ENCODE measurements at places on chromosomes 12 and 14. TPM values are rescaled to one million over a fixed set of nuclear protein-coding genes. Genes with fewer than 3 reads are reported as not detected.

The TBX5 gene
- not detected for total RNA-seq

The ACVR1B gene
- 17.7 TPM for total RNA-seq

The KERA gene
- not detected for total RNA-seq

The NFATC4 gene
- total RNA-seq, result 38.2 TPM

The CCND2 gene
- total RNA-seq, result 213 TPM

The DCD gene
- total RNA-seq, result not detected

The ATN1 gene
- 263 TPM for total RNA-seq

The PTGDR gene
- total RNA-seq, result 1.7 TPM

The SLC10A1 gene
- not detected for total RNA-seq

GRCh38 chr12:21265932-21266331 is 68.8 kb downstream of the SLCO1A2 start:
- DNase-seq, result no peak

DNA sequence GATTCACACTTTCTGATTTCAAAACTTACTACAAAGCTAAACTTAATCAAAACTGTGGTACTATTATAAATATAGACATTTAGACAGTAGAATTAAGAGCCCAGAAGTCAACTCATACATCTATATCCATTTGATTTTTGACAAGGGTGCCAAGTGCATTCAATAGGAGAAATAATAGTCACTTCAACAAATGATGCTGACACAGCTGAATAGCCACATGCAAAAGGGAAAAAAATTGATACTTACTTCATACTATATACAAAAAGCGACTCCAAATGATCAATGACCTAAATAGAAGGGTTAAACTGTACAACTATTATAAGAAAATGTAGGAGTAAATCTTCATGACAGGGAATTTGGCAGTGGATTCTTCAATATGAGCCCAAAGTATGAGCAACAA is 40.7 kb upstream of the SYT10 start:
- DNase-seq, result no peak

GRCh38 chr12:121558956-121559355 is 21.9 kb downstream of the KDM2B start:
- DNase-seq, result no peak

- DNase-seq, result no peak
Measured at GRCh38 chr12:116336542-116337065, 59.1 kb upstream of the MED13L start.

- DNase-seq, result no peak
Measured at GRCh38 chr14:104344818-104345620, 206.6 kb downstream of the KIF26A start.

DNA sequence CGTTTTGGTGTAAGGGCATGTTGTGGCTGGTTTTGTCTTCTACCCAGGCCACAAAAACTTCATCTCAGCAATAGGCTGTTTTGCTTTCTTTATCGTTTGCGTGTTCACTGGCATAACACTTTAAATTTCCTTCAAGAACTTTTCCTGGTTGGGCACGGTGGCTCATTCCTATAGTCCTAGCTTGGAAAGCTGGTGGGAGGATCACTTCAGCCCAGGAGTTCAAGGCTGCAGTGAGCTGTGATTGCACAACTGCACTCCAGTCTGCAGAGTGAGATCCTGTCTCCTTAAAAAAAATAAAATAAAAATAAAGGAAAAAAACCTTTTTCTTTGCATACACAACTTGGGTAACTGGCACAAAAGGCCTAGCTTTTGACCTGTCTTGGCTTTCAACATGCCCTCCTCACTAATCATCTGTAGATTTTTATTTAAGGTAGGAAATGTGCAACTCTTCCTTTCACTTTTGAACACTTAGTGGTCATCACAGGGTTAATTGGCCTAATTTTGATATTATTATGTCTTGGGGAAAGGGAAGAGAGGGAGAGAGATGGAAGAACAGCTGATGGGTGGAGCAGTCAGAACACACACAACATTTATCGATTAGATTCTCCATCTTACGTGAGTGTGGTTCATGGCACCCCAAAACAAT is 78.9 kb upstream of the PSMA6 start:
- peak; percentile 40 for DNase-seq

DNA sequence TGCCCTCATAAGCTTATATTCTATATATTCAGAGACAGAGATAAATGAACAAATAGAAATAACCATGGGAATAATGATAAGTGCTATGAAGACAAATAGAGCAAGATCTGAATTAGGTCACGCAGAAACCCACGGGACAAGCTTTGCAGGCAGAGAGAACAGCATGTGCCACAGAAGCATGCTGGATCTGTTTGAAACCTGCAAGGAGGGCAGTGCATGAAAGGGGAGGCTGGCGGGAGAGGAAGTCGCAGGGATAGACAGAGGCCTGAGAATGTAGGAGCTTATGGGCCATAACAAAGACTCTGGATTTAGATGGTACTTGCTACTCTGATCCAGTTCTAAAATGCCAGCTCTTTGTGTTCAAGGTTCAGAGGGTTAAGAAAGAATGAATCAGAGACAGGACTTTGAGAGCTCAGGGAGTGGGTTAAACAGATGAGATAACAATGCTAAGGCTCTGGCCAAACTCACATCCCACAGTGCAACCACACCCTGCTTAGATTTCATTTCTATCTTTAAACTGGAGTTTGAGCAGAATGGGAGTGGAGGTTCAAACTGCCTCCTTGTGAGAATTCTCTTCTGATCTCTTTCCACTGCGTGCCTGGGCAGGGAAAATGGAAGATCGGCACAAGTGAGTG is 49.2 kb upstream of the PPP1R12A start:
- no peak for DNase-seq

GRCh38 chr12:56490360-56490759 is 2.4 kb upstream of the GLS2 start:
- no peak for DNase-seq

DNA sequence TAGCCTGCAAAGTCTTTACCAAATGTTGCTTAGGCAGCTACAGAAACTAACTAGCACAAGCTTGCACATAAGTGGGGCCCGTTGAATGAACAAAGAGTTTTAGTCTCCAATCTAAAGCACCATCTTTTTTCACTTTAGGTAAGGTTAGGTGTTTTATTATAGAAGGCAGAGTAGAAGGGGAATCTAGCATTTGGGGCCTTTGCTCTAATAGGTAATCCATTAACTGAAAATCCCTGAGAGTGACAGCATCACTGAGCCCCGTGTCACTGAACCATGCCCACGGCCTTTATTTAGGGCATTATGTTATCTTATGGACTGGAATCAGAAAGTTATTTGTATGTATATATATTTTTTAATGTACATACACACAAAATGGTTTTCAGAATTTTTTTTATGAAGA is 25.1 kb downstream of the CPNE8 start:
- DNase-seq, result no peak

- DNase-seq, result no peak
Measured at GRCh38 chr12:57518176-57518919, 2.0 kb downstream of the DDIT3 start.

- DNase-seq, result no peak
Measured at GRCh38 chr12:28258998-28259397, 68.7 kb downstream of the CCDC91 start.

DNA sequence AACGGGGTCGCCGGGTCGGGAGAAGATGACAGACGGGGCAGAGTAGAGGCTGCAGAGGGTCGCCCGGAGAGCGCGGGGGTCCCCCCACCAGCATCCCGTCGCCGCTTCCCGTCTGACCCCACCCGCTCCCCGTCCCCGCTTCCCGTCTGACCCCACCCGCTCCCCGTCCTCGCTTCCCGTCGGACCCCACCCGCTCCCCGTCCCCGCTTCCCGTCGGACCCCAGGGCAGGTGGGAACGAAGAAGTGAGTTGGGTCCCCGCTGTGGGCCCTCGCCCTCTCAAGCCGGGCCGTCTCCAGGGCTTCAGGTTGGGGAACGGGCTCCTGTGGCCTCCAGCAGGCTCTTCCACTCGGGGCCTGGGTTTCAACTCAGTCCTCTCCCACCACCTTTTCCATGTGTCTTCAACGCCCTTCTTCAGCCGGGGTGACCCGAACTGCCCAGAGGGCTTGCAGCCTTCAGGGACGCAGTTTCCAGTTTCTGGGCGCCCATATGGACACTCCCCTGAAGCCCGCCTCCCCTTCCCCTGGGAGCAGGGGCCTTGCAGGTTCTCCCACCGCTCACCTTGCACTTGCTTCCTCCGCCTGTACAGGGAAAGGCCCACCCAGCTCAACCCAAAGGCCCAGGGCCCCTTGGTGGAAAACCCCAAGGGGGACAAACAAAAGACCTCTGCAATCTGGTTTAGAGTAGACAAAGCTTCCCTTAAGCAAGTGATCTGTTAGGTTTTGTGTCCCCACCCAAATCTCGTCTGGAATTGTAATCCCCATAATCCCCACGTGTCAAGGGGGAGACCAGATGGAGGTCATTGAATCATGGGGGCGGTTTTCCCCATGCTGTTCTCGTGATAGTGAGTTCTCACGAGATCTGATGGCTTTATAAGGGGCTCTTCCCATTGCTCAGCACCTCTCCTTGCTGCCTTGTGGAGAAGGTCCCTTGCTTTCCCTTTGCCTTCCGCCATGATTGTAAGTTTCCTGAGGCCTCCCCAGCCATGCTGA is 66.5 kb downstream of the TNFAIP2 start:
- no peak for DNase-seq

- no peak for DNase-seq
Measured at GRCh38 chr12:68587448-68587873, 23.2 kb upstream of the RAP1B start.

DNA sequence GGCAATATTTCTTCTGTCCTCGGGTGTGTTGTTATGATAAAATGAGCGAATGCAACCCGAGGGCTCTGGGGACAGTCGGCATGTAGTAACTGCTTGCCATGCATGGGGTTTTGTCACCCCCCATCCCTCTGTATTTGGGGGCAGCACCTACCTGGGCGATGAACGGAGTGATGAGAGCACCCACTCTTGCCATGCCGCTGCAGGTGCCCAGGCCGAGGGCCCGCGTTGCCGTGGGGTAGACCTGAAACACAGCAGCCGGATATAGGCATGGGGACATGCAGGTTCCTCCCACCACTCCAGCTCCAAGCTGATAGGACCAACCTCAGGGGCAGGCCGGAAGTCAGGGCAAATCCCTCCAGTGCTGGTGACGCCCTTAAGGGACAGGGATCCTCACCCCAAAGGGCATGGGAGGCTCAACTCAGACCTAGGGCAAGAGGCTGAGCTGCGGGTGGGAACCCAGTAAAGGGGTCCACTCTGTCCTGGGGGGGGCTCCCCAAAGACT is 35.8 kb downstream of the DAO start:
- no peak for DNase-seq

- DNase-seq, result no peak
Measured at GRCh38 chr14:95696741-95697140, 10.5 kb downstream of the TCL1B start.

DNA sequence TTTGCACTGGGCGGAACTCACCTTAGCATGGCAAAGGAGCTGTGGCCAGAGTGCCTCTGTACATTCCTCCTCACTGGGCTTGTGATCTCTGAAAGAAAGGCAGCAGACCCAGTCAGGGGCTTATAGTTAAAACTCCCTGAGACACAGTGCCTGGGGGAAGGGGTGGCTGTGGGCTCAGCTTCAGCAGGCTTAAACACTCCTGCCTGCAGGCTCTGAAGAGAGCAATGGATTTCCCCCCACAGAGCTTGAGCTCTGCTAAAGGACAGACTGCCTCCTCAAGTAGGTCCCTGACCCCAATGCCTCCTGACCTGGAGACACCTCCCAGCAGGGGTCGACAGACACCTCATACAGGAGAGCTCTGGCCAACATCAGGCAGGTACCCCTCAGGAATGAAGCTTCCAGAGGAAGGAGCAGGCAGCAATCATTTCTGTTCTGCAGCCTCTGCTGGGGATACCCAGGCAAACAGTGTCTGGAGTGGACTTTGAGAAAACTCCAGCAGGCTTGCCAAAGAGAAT is 327.5 kb upstream of the SLC16A7 start:
- no peak for DNase-seq

- DNase-seq, result no peak
Measured at GRCh38 chr14:66242001-66242400, 244.2 kb upstream of the CCDC196 start.

DNA sequence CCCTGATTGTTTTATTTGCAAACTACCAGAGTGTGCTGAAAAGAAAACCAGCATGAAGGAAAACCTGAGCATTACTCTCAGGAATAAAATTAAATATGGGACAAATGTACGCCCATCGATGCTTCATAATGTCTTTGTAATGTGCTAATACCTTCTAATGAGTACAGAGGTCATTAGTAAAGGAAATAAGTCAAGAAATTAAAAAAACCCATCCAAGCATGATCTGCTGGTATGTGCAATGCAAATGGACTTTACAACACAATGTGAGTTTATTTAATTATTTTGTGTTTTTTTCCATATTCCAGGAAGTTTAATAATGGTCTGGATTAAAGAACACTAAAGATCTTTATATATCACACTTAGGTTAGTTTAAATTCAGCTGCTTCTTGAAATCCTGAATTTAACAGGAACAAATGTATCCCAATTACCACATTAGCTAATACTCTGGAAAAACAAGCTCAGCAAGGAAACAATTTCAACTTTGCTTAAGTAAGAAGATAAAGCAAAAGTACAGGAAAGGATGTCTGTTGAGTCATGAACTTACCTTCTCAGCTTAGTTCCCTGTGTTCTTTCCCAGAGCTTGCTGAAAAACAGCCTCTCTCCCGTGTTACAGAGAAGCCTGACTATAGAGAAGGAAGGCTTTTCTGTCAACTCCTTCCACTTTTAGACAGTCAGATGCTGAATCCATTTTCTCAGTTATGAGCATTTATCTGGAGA is 179.3 kb upstream of the TMEM260 start:
- DNase-seq, result no peak

DNA sequence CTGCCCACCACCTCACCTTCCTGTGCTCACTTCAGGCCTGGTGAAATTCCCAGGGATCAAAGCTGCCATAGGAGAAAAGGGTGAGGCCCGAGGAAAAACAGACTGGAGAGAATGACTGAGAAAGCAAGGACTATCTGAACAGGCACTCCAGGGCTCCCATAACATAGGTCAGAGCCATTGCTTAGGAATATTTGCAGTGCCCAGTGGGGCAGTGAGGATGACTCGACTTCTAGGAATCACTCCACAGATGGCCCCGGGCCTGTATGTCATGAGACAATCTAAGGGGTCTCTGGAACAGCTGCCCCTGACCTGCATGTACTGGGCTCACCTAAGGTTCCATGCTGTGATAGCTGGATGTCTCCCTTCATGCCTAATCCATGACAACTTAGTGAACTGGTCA is 51.6 kb downstream of the GPHB5 start:
- DNase-seq, result no peak

- DNase-seq, result no peak
Measured at GRCh38 chr12:10218021-10218420, 5.3 kb downstream of the GABARAPL1 start.

DNA sequence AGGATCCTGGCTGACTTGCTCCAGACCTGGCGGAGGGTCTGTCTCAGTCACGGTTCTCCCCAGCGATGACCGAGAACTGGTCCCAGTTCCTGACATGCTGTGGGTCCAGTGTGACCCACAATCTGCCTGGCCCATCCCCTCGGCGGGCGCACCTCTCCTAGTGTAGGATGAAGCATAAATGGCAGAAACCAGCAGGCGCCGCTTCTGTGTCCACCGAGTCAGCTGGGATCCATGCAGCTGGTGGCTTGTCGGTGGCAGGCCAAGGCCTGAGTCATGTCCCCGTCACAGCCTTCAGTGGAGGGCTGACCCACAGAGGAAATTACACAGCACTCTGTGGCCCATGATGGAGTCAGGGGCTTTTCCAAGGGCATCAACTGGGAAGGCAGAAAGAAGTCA is 38.5 kb downstream of the NFKBIA start:
- peak; percentile 90 for DNase-seq

All from adrenal gland (tissue), 19 donors.